GM23248 (cell line): ENCODE measurements at places on chromosomes 3 and 15.

- DNase-seq, result no peak
These were observed 224.1 kb upstream of the HES1 start for GRCh38 chr3:193911784-193912340.

DNA sequence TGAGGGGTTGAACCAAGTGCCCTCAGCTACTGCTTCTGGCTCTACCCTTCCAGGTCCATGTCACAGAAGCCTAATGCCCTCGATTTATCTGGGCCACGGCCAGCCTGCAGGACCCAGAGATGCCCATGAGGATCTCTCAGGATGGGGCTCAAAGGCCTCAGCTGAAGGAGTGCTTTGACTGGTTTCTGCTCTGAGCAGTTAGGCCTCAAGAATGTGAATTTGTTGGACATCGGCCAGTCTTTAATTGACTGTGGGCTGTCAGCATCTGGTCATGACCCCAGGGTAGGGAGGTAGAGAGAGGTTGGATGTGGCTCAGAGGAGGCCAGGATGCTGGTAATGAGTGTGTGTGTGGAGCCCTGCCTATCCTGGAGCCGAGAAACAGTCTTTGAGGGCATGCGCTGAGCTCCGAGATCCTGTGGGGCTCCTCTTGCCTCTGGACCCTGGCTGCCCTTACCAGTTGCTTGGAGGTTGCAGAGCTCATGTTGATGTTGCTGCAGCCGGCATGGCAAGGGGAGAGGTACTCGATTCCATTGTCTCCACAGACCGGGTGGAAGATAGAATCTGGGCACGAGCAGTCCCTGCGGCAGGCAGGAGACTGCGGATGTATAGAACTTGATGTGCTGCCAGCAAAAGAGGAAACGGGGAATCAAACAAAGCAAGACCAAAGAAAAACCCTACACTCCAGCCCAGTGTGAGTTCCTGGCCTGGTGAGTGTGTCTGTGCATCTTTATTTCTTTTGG, 49.1 kb upstream of the RAB6B start:
- peak; percentile 37 for DNase-seq

DNA sequence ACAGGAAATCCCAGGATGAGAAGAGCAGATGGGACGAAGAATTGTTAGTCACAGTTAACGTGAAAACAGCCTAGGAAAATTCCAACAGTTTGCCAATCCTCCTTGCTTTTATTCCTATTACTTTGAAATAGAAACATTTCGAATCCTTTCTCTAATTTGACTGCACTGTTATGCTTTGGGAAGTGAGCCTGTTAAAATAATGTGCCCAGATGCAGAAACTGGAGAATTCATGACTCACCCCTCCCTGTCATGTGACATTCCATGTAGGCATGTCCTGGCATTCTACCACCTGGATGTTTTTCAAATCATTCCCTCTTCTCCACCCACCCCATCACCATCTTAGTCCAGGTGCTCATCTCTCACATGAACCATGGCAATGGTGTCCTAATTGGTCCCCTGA, 107.3 kb downstream of the MINAR1 start:
- peak; percentile 43 for DNase-seq

GRCh38 chr15:76310475-76311099, 682 bp downstream of the ETFA start:
- peak; percentile 66 for DNase-seq

- DNase-seq, result no peak
These were observed 33.4 kb upstream of the CTDSPL2 start for GRCh38 chr15:44394062-44394461.

DNA sequence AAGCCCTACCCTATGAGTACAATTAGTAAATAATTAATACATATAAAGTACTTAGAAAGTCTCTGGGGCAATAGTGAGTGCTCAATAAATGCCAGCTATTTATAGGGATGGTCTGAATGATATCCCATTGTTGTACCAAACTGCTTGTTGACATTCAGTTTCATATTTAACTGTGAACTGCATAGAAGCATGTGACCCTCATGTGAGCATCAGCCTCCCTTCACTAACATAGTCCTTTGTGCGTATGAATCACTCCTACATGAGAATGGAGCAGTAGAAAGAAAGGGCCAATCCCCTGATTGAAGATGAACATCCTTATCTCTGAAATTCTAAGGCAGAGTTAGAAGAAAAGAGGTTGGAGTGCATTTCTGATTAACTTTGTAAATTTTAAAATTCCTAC, 68.7 kb upstream of the ATP10A start:
- peak; percentile 35 for DNase-seq

DNA sequence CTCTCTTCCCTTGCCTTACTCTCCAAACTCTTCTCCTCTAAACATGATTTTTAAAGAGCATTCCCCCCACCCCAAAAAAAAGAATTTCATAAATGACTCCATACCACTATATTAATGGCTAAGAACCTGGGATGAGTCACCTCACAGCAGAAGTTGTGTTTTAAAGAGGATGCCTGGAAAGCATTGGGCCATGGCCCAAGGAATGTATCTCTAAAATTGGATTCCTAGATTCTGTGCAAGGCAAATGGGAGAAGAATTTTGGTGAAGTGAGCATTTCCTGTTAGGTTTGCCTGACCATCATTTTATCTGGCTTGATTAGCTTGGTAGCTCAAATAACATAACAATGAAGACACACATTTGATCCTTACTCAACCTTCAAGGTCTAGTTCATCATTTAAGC, 251.4 kb downstream of the NR1D2 start:
- DNase-seq, result peak; percentile 73

DNA sequence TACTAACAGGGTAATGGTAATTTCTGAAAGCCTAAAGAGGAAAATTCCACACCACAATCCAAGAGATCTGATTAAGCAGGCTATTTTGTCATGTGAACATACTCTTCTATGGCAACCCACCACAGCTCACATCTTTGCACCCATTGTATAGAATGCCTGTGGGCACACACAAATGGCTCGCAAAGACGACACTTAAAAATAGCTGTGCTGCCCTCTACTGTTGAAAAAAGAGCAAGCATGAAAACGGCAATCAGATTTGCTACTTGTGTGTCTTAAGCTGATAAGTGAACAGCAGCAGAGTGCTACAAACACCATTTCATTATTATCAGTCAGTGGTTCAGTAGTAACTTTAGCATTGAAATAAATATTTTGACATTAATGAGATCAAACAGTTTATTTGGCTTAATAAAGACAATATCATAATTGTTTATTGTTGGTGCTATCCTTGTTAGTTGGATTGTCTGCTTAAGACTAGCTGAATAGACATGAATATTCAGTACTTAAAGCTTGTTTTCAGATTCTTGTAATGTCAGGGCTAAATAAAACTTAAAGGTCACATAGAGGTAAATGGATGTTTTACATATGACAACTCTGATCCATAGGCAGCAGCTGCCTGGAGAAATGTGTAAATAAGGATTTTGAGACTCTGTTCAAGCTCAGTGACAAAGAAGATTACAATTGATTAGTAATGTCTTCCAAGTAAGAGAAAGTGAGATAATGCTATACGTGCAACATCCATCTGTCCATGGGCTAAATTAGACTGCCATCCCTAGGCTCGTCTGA, 199.1 kb downstream of the LRRN1 start:
- peak; percentile 1 for DNase-seq

DNA sequence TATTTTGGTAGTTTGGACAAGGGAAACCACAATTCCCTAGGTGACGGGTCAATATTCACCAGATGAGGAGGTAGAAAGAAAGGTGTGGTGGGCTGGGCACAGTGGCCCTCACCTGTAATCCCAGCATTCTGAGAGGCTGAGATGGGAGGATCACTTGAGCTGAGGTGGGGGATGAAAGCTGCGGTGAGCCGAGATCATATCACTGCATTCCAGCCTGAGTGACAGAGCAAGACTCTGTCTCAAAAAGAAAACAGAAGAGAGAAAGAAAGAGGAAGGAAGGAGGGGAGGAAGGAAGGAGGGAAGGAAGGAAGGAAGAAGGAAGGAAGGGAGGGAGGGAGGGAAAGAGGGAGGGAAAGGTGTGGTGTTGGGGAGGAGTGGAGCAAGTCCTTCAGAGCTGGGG, 56.1 kb upstream of the RNF7 start:
- DNase-seq, result no peak

DNA sequence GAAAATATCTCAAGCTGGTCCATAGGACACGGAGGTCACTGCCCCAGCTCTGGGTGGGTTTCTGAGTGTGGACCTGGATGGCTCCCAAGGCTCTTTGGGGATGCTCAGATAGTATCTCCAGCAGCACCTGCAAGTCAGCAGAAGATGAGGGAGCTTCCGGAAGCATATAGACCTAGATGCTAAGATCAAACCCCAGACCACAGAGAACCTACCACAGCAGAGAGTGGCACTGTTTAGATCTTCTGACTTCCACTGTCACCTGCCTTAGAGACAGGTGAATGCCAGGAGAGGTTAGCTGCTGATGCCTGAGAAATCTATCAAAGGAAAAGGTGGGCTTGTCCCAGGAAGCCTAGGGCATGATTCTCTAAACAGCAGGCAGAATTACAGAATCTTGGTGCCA, 105.7 kb upstream of the TRPM1 start:
- DNase-seq, result no peak

GRCh38 chr3:47578119-47578632, 489 bp downstream of the CSPG5 start:
- peak; percentile 53 for DNase-seq

- DNase-seq, result no peak
These were observed 127.8 kb downstream of the EPHB1 start for GRCh38 chr3:134922866-134923265.

DNA sequence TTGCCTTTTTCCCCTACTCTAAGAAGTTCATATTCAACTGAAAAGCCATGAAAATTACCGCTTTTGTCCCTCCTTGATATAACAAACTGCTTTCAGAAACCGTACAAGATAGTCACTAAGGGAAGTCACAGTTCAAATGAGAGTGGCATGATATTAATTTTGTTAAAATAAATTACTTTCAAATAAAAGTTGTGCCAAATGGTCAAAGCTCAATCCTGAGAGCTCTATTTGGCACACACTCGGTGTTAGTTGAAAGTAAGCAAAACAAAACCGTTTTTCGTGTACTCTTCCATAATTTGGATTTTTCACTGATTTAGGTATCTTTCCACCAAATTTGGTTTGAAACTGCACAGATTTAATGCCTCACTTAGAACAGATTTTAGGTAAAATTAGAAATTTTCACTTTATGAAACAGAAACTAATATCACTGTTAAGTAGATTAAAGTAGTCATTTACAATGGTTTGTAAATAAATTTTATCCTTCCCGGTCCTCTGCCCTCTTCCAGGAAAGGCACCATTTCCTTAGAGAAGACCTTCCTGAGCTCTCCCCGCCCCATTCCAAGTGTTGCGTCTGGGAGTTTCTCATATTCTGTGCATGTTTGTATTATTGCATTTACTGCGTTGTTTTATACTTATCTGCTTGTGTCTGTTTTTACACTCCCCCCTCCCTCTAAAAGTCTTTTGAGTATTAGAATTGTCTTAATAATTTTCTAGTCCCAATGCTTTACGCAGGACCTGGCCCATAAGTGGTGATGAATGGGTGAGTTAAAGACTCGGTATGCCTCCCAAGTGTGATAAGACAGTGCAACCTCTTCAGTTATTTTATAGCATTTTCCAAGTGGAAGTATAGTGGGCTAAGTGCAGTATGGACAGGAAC, 853 bp downstream of the TCAIM start:
- peak; percentile 31 for DNase-seq

DNA sequence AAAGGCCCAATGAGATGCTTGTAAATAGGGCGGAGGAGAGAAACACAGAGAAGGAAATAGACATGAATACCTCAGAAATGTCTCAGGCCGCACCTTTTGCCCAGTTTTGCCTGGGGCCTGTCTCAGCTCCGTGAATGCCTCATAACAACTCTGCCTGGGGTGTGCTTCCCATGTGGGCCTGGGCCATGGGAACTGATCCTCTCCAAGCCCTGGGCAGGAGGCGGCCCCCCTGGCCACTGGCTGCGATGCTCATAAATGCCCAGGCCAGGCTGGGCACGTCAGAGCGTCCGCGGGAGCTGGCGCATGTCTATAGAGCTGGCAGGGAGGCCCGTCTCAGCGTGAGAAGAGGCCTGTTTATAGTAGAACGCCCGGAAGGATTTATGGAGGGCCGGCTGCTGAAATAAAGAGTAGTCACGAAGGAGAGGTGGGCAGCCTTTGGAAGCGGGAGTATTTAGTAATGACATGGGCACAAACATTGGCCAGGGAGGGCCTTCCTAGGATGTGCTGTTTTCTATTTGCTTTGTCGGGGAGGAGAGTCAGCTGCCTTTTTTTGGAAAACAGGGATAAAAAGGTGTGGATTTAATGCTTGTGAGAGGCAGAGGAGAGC, 85.9 kb upstream of the IGF1R start:
- no peak for DNase-seq

DNA sequence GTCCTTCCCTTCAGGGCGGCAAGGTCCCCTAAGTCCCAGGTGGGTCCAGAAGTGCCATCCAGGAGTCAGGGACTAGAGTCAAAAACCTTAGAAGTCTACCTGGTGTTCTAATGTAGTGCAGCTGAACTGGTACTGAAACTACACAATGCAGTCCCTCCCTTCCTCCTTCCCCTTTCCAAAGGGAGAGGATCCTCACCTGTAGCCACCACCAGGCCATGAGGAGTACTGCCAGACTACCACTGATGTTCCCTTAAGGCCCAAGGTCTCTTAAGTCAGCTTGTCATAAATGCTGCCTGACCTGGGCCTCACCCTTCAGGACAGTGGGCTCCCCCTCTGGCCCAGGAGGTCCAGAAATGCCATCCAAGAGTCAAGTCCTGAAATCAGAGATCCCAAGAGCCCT, 98.9 kb downstream of the ULK4 start:
- DNase-seq, result no peak

DNA sequence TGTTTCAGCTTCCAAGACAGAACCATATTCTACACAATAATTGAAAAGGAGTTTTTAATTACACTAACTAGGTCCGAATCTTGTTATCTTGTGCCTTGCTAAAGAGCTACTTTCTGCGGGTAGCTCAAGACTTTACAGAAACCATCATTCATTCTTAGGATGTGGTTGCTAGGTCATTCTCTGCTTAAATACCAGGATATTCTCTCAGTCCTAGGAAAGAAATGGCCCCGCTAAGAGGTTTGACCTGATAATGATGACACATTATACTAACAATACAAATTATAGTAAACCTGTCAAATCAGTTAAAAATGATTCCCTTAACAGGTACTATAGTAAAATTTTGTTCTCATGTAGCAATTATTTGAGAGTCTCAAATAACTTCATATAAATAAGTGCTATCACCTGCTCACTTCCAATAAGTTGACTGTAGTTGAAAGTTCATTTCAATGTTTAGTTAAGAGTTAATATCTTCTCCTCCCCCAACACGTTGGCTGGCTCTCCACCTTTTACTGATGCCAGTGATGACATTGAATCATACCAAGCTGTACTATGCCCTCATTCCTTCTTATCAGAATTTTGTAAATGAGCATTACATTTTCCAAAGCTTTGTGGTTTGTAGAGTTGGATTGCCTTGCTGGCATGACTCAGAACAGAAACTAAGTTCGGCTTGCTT, 3.6 kb upstream of the C3orf85 start:
- DNase-seq, result peak; percentile 12

DNA sequence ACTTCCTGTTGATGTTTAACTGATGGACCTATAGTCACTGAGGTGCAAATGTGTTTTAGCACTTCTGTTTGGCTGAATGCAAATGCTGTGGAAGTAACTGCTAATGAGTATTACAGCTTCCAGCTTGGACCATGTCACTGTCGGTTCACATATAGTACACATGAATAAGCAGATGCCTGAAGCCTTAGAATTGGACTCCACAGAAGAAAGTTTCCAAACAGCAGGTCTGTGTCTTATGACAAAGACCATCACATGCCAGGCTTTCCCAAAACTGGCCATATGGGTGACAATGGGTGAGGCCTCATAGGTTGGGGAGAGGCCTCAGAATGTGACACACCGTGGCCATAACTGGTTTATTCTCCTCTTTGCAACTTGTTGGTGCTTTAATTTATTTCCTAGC, 241.8 kb downstream of the WNT5A start:
- no peak for DNase-seq
